Nasal cavity respiratory epithelium epithelial cell of viscerocranial mucosa (primary cell): ENCODE measurements at places on chromosomes 3 and 15. TPM values are rescaled to one million over a fixed set of nuclear protein-coding genes. Genes with fewer than 3 reads are reported as not detected.

Gene TJP1
- total RNA-seq: 98.8 and 121 TPM in 2 replicates

Gene STARD9
- total RNA-seq: 0.34 and 1.9 TPM in 2 replicates

Gene CTXND1
- not detected in 2 replicates for total RNA-seq

Gene EPHB1
- under 0.01 and 0.07 TPM in 2 replicates for total RNA-seq

Gene KIF15
- total RNA-seq: 0.50 and 0.68 TPM in 2 replicates

Gene TGM5
- total RNA-seq: 1.0 and 1.5 TPM in 2 replicates
